HEK293T (cell line): ENCODE measurements at places on chromosomes 5 and 9.

DNA sequence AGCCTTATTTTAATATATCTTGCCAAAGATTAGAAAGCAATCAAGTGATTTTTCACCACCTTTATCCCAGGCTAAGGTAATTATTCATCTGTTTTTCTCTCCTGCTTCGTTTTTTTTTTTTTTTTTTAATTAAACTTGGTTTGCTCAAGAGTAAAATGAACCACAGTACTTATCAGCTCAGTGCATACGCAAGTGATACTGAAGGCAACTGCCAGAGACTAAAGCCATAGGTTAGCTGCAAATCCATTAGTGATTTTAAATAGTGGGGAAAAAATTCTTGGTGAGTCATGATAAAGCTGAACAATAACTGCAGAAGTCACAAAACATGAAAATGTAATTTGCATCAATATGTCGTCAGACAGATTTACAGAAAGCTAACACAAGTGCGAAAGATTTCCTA lies 829.1 kb downstream of the PTPRD start:
- no peak for DNase-seq

DNA sequence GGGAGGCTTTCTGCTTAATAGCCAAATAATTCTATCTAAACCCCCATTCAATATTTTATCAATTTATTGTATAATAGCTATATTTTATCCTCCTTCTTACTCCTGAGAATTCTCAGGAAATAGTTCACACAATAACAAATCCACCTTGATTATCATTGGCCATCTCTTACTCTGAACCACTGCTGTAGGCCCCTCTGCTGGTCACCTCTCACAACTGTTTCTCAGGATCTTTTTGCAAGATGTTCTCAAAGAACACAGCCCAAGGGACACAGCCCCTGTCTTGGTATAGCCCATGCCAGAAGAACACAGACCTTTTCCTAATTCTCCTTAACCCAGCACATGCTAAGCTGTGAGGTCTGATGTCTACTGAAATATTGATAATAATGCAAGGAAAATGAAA lies 74.9 kb upstream of the HTR4 start:
- no peak for DNase-seq

DNA sequence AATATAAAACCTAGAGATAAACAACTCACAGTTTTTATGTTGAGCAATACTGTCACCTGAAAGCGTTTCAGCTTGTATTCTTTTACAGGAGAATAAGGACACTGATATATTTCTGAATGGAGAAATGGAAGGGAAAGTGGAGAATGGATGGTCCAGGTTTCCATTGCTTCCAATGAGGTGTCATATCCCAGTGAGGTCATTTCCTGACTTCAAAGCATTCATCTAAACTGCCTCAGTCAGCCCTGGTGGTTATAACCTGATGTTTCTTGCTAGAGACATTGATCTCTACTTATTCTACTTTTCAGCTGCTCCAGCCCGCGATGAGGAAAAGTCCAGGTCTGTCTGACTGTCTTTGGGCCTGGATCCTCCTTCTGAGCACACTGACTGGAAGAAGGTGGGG lies 2.6 kb downstream of the GABRA1 start:
- DNase-seq, result no peak

GRCh38 chr9:135299651-135300345 lies 179.8 kb upstream of the PPP1R26 start:
- no peak for DNase-seq

DNA sequence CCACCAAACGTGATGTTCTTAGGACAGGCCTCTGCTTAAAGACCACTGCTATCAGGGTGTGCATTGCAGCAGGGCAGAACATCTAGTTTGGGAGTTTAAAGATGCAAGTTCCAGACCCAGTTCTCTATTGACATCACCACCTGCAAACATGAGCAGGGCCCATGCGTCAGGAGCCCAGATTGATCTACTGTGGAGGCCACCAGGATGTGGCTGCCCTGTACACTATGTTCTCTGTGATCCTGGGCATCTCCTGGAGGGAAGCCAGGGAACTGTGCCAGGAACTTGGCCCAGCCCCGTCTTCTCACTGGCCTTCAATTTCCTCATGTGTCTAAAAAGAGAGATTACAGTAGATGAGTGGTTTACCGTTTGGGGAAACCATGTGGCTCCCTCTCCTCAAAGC lies 87.1 kb downstream of the PDE6A start:
- DNase-seq, result no peak

GRCh38 chr9:25427898-25428297 lies 250.3 kb downstream of the TUSC1 start:
- no peak for DNase-seq
